NT2/D1 (cell line): ENCODE measurements at places on chromosomes 12 and 14.

DNA sequence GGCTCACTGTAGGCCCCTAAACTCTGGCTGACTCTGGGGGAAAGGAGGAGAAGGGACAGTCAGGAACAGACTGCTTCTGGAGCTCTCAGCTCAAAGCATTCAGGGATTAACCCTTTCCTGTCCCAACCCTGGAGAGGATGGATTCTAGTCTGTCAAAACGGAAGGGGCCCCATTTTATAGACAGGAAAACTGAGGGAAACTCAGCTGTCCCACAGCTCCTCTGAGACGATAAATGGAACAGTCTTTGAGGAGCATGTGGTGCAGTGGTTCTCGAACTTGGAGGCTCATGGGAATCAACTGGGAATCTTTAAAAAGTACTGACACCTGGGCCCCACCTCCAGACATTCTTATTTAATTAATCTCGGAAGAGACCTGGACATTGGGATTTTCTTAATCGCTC is 23.7 kb downstream of the SRRM4 start:
- DNase-seq = no peak

DNA sequence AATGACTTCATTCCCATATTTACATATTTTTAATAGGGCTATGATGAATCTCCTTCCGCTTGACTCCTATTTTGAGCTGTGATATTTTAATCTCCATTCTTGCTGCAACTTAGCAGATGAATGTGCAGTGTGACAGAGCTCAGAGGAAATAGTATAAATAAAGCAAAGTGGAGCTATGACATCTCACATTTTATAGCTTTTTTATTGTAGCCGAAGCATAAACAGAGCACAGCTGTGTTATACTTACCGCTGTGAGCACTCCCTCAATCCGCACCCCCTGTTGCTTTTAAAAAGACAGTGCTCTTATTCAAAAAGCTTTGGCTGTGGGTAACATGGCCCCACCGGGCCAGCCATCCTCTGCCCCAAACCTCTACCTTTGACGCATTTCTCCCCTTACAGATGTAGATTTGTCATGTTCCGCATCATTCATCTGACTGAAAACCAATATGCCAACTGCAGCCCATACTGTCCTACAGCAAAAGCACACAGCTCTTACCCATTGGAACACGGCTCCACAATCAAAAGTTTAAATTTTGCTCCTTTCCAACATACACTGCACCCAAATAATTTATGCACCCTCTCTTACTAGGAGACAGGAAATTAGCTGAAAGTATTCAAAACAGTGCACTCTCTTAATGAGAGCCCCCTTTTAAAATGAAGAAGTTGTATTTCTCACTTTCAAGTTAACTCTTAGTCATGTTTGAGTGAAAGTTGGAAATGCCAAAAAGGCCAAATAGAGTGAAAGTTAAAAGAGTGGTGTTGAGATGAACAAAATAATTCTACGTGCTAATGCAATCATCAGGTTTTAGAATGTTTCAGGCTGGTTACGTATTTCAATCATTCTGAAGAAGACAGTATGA is 429.3 kb upstream of the SOX5 start:
- DNase-seq = no peak

DNA sequence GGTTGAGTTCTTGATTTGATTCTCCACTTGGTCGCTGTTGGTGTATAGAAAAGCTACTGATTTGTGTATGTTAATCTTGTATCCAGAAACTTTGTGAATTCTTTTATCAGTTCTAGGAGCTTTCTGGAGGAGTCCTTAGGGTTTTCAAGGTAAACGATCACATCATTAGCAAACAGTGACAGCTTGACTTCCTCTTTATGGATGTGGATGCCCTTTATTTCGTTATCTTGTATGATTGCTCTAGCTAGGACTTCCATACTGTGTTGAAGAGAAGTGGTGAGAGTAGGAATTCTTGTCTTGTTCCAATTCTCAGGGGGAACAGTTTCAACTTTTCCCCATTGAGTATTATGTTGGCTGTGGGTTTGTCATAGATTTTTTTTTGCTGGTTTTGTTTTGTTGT is 12.4 kb downstream of the MTRFR start:
- DNase-seq = no peak

DNA sequence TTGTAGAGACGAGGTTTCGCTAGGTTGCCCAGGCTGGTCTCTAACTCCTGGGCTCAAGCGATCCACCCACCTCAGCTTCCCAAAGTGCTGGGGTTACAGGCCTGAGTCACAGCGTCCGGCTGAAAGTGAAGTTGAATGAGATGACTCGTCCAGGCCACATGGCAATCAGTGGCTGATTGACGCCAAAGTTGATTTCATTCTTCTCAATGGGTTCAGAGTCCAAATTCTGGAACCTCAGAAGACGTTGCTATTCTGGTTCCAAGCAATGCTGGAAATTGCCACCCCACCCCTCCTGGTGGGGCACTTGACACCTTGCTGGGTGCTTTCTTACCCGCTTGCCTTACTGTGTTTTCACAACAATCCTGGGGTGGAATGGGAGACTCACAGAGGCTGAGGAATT is 14.9 kb downstream of the ABCB9 start:
- no peak for DNase-seq

DNA sequence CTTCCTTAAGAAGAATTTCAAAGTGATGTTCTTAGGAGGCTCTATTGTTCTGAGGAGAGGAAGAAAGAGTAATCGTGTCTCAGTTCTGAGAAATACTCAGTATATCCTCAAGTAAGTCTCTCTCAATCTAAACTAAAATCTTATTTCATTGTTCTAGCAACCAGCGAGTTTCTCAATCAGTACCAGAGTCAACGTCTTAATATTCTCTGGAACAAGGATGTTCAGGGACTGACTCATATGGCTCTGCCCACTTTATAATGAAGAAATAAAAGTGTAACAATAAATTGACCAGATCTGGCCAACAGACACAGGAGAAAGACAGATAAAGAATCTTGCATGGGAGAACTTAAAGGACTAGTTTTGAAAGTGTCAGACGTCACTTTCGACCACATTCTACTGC is 469.8 kb upstream of the FLRT2 start:
- DNase-seq = no peak
